Upper lobe of right lung (tissue), 1 donor: ENCODE measurements at places on chromosomes 6 and 20. TPM values are rescaled to one million over a fixed set of nuclear protein-coding genes. Genes with fewer than 3 reads are reported as not detected.

DNA sequence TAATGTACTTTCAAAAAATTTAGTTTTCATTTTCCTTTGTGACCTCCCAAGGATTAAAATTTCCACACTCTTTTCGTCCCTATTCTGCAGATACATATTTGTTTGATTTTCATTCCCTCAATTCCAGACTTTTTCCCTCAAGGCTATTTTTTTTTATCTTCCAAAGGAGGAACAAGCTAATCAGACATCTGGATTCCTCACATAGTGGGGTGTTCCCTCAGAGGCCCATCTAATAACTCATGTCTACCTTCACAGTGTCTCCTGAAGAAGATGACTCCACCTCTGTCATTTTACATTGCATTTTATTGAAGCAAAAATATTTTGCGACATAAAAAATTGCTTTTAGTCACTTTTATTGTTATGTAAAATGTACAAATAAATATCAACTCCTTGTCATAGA is 122.2 kb downstream of the RFPL4B start:
- H3K36me3 ChIP-seq: no peaks in the 10 kb centered on the region
- DNase-seq: no peak

DNA sequence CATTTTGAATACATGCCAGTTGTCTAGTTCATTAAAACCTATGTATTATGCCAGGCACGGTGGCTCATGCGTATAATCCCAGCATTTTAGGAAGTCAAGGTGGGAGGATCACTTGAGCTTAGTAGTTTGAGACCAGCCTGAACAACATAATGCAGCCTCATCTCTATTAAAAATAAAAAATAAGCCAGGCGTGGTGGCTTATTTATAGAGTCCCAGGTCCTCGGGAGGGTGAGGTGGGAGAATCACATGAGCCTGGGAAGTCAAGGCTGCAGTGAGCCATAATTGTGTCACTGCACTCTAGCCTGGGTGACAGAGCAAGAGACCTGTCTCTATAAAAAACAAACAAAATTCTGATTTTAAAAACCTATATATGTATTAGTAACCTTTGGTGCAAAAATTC is 27.5 kb downstream of the ORC3 start:
- peaks cover 36% of the 10 kb centered on the region for H3K36me3 ChIP-seq
- no peaks in the 10 kb centered on the region for H3K27me3 ChIP-seq
- no peak overlapping the region for H3K4me3 ChIP-seq
- no peak overlapping the region for H3K27ac ChIP-seq
- no peak for DNase-seq

DNA sequence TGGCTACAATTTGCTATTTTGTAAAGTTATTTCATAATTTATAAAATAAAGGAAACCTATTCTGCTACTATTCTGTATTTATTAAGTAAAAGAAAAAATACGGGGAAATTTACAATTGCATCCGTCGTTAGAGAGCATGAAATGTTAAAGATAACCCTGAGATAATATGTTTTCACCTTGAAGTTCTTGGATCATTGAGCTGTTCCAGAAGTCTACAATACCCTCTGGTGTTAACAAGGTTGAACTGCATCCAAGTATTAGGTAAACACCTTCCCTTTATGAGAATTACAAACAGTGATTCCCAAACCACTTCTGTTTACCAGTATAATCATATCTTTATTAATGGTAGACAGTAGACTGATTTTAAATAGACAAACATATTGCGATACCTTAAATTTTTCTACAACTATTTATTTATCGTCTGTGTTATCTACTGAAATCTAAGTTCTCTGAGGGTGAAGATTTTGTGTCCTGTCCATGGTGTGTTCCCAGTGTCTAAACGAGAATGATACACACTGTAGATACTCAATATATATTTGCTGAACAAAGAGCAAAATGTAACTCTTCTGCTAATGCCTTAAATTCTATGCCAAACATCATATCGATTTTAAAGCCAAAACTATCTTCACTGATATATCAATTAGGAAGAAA is 28.2 kb downstream of the TBC1D32 start:
- no peaks in the 10 kb centered on the region for H3K36me3 ChIP-seq
- no peaks in the 10 kb centered on the region for H3K27me3 ChIP-seq
- no peaks in the 10 kb centered on the region for H3K4me1 ChIP-seq
- H3K4me3 ChIP-seq: no peak overlapping the region

- no peaks in the 10 kb centered on the region for H3K4me1 ChIP-seq
- H3K4me3 ChIP-seq: no peak overlapping the region
- no peak overlapping the region for H3K27ac ChIP-seq
- DNase-seq: peak; percentile 48
- H3K36me3 ChIP-seq: no peaks in the 10 kb centered on the region
- peaks cover 7% of the 10 kb centered on the region for H3K27me3 ChIP-seq
Measured at GRCh38 chr20:61758564-61759200, 307.0 kb downstream of the TAF4 start.

DNA sequence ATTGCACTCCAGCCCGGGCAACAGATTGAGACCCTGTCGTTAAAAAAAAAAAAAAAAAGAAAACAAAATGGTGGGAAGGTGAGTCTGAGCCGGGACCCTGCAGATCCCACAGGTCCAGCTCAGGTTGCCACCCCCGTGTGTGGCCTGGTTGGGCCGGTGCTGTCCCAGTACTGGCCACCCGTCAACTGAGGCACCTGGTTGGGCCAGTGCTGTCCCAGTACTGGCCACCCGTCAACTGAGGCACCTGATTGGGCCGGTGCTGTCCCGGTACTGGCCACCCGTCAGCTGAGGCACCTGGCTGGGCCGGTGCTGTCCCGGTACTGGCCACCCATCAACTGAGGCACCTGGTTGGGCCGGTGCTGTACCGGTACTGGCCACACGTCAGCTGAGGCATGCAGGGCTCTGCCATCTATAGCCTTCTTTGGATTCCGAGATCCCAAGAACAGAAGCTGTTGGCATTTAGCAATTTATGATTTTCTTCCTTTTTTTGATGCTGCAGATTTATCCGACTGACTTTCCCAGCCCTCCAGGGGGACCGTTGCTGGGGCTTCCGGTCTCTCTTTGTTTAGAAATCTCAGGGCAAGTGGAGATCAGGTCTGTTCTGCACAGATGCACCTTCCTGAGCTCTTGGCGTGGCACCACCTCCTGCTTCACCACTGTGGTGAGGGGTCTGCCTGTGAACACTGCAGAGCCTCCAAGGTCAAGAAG is 113.8 kb downstream of the SYCP2 start:
- no peaks in the 10 kb centered on the region for H3K36me3 ChIP-seq
- H3K27ac ChIP-seq: no peak overlapping the region
- H3K4me3 ChIP-seq: no peak overlapping the region

DNA sequence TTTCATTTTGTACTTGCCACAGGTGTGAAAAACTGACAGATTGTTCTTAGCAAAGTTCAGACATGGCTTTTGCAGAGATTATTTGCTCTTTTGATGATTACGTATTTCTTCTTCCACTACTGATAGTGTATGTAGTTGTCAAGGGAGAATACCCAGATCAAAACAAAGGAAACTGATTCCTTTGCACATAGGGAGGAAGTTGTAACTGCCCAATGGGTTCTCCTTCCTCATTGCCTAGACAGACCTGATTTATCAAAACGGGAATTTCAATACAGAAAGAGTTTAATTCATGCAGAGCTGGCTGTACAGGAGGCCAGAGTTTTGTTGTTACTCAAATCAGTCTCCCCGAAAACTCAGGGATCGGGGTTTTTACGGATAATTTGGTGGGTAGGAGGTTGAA is 214.7 kb downstream of the BCAS1 start:
- no peaks in the 10 kb centered on the region for H3K36me3 ChIP-seq
- no peaks in the 10 kb centered on the region for H3K27me3 ChIP-seq
- no peak overlapping the region for H3K4me3 ChIP-seq
- peaks cover 14% of the 10 kb centered on the region for H3K4me1 ChIP-seq
- DNase-seq: no peak
- peak overlapping the region; percentile 6 for H3K27ac ChIP-seq

TRIM39 gene
- 11.5 TPM for total RNA-seq

WTAP gene
- total RNA-seq: 77.4 TPM

DNA sequence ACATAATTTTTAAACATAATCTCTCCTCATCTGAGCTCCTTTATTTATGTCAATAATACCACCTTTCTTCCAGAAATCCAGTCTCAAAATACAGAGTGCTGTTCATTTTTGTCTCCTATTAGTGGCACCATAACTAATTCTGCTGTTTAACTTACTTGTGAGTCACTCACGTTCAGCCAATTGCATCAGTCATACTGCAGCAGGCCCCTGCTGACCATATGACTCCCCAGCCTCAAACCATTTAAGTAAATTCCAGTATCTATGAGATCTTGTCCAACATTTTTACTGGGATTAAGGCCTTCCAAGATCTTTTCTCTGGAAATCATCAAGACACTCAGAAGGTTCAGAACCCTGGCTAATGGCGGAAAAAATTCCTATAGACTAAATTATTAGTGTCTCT is 982.2 kb upstream of the MAP3K7 start:
- no peaks in the 10 kb centered on the region for H3K27me3 ChIP-seq
- H3K36me3 ChIP-seq: no peaks in the 10 kb centered on the region
- no peak overlapping the region for H3K27ac ChIP-seq
- H3K4me1 ChIP-seq: no peaks in the 10 kb centered on the region
